GOT3 (cell line): ENCODE measurements at places on chromosomes 2 and 18.

DNA sequence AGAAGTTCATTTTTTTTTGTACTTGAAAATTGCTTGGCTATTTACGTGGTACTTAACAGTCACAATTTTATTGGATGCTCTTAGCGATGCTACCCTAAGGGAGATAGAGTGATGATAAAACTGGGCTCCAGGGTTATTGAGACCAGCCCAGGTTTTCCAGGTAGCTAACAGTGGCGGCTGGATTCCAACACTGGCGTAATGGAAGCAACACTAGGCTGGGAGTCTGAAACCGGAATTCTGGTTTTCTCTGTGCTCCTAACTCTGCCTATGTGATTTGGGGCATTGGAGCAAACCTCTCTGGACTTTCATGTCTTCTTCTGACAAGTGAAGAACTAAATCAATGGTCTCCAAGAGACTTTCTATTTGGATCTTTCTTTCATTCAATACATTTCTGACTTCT is 9.4 kb upstream of the GALNT14 start:
- no peak for DNase-seq

DNA sequence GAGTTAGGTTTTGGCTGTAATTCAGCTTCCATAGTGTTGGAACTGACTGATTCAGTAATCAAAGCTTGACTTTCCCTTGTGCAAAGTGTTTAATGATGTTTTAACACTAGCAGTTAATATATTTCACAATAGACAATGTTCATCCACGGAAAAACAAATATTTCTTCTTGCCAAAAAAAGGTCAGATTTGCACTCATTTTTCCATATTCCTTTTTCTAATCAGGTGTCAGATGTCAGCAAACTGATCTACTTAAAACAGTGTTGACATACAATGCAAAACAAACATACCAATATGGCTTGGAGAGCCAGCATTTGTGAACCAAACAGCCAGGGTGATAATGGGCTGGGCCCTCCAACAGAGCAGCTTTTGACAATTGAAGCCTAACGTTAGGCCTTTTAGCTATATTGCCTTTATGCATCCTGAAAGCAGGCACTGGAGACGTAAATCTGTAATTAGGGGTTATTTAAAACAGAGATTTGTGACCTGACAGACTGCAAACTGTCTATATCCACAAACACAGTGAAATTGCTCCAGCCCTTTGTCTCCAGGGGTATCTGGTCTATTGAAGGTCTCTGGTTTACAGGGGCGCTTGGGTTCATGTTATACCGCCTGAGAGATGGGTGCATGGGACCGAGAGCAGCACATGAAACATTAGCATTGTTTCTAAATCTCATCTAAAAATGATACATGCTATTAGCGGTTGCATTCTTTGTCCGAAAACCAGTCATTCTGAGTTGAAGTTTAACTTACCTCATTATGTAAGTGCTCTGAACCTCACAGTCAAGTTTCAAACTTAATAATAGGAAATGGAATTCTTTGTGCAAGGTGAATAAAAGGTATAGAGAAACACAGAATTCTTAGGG is 7.1 kb upstream of the CDCA7 start:
- DNase-seq, result no peak

DNA sequence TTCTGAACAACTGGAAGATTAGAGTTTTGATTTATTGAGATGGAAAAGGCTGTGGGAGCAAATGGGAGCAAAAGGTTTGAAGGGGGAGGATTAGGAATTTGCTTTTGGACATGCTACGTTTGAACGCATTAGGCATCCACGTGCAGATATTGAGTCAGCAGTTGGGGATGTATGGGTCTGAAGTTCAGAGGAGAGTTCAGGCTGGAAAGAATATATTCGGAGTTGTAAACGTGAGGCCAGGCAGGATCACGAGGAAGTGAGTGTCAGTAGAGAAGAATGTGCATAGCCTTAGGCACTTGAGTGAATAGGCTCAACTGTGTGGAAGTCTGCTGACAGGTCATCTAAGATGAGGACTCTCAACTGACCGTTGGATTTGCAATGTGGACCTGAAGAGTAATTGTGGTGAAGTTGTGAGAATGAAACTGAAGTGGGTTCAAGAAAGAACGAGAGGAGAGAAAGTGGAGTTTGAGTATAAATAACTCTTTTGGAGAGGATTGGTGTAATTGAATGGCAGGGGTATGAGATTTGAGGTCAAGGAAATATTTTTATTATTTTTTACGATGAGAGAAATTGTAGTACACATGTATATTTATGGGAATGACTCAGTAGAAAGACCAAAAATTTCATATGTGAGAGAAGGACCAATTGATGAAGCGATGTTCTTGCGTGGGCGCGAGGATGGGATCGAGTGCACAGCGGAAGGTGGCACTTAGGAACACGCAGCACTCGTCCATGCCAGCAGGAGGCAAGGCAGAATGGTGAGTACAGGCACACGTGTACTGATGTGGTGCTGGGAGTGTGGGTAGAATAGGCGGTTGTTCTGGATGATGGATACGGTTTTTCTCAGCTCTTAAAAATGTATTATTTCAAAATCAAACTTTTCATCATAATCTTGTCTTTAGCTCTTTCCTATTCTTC is 40.5 kb upstream of the POLE4 start:
- no peak for DNase-seq

DNA sequence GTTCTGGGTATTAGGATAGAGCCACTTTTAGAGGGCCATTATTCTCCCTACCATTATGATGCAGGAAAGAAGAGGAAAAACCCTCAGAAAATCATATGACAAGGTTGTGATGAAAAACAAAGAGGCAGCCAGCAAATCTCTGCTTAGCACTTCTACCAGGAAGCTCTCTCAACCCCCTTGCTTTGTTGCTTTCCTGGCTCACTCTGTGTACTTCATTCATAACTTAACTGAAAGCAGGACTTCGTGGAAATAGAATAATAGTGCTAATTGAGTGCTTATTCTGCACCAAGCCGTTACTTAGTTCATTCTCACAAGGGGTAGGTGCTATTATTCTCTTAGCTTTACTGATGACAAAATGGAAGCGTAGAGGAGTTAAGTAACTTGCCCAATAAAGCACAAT is 354.1 kb downstream of the HRH4 start:
- no peak for DNase-seq

DNA sequence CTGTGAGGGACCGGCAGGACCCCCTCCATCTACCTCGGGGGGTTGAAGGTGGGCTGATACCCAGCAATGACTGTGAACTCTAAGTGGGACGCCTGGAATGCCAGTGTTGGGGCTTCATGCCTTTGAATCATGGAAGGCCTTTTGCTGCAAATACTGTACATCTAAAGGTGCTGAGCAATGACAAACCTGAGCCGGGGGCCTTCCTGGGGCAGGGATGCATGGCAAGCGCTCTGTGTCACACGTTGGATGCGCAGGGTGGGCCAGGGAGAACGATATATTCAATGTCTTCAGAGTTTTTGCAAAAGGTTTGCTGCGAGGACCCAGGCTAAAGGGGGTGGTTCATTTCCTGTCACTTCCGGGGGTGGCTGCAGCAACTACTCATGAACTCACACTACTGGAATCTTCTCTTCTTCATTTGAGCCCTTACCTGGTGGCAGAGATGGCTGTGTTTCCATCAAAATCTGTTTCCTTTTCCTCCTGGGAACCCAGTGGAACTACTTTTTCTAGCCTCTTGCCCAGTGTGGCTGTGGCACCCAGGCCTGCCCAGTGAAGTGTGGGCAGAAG is 24.1 kb upstream of the INHBB start:
- no peak for DNase-seq

GRCh38 chr2:199443589-199444130 is 14.1 kb downstream of the SATB2 start:
- no peak for DNase-seq
